ENCODE measurements at places on chromosomes 1 and 21.

- peak; percentile 39 for DNase-seq
Observed at GRCh38 chr1:42936309-42937078, 22.2 kb downstream of the SLC2A1 start.

- no peak for DNase-seq
Observed at GRCh38 chr1:171869097-171869496, 27.8 kb downstream of the DNM3 start.

- no peak for DNase-seq
Observed at GRCh38 chr1:244254467-244254866, 197.2 kb downstream of the ADSS2 start.

- DNase-seq, result no peak
Observed at GRCh38 chr1:3614755-3615742, 3.7 kb upstream of the MEGF6 start.

DNA sequence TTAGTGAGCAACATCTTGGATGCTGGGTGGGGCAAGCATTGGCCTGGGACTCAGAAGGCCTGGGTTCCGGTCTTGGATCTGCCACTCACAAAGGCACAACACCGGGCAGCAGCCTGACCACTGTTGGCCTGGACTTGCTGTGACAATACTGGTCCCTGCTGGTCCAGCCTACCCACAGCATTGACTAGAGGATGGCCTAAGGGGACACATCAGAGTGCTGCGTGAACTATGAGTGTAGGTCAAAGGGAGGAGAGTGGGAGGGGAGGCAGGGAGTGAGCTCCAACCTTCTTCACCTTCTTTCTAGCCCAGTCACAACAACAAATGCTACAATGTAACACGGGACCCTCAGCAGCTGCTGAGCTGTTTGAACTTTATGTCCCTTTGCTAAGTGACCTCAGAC lies 31.1 kb downstream of the TMEM50A start:
- DNase-seq, result no peak

DNA sequence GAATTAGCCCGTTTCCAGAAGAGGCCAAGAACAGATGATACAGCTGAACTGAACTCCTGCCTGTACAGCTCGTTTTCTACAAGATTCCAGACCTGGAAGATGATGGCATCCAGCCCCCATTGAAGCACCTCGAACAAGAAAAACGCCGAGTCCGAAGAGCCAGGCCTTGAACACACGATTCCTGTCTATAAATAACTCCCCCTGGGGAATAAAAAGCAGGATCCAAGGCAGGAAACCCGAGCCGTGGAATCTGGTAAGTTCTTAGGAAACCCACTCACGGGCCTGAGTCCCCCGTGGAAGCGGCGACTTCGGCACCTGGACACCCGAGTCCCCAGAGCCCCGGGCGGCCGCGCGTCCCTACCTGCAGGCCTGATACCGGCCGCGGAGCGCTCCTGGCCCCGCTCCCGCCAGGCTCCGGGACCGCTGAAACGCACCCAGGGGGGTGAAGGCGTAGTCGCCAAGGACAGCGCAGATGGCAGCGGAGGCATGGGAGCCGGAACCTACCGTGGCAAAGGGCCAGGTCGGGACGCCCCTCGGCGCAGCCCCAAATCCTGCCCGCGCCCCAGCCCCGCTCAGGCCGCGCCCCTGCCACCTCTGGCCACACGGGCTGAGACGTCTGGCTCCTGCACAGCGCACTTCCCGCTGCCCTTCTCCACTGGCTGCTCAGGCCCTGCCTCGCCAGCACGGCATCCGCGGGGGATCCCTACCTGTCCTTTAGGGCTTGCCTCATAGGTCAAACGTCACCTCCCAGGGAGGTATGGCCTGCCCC lies 14.0 kb upstream of the HLCS start:
- DNase-seq, result no peak

- peak; percentile 68 for DNase-seq
Observed at GRCh38 chr1:201447903-201448871, 20.8 kb downstream of the PHLDA3 start.

- no peak for DNase-seq
Observed at GRCh38 chr1:244727871-244728474, 75.0 kb downstream of the DESI2 start.

- no peak for DNase-seq
Observed at GRCh38 chr1:101190441-101190840, 46.4 kb upstream of the S1PR1 start.

DNA sequence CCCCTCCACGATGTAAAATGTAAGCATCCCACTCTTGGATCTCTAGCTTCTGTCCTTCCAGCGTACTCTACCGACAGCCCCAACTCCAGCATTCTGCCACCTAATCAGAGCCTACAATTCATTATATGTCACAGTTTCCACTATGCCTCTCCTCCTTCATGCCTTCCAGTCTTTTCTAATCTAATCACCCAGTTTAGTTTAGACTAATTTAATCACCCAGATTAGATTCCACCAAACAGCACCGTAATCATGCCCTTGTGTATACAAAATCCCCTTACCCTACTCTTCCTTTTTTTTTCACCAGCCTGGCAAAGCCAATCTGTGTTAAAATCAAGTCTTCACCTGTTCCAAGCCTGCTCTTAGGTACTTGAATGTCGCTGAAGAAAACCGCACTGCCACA lies 49.8 kb upstream of the KANK4 start:
- DNase-seq, result no peak

GRCh38 chr1:54559771-54560231 lies 11.8 kb downstream of the ACOT11 start:
- no peak for DNase-seq

- DNase-seq, result no peak
Observed at GRCh38 chr1:60273185-60273584, 199.6 kb upstream of the C1orf87 start.

GRCh38 chr21:36241717-36242116 lies 78.3 kb upstream of the MORC3 start:
- no peak for DNase-seq
